ENCODE measurements at places on chromosomes 5 and 9. TPM values are rescaled to one million over a fixed set of nuclear protein-coding genes. Genes with fewer than 3 reads are reported as not detected.

Gene EQTN
- not detected for polyA plus RNA-seq

Gene KCNN2
- polyA plus RNA-seq: not detected

Gene NEURL1B
- polyA plus RNA-seq: not detected

Gene GPR151
- polyA plus RNA-seq: not detected

DNA sequence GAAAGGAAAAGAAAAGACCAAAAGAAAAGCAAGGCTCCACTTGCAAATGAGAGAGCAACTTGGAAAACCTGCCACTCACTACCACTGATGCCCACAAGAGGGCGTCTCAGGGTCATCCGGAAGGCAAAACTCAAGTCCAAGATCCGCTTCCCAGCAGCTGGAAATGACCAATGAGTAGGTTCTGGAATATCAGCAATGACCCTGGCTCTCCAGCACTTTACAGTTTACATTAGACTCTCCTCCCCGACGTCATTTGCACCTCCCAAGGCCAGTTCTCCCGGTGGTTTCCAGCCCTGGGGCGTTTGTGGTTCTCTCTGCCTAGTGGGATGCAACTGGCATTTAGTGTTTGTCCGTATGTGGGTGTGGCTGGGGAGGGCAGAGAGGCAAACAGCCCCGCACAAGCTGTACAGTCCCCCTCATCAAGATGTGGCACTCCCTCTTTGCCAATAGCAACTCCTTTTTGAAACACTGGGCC lies 193.8 kb upstream of the ZNF618 start:
- DNase-seq: no peak

- DNase-seq: peak; percentile 19
Observed at GRCh38 chr5:73564675-73565074, 764 bp downstream of the ANKRA2 start.

- DNase-seq: no peak
Observed at GRCh38 chr5:16936150-16936988, at the start of gene MYO10. Gene MYO10 (minus strand): TSS chr5:16936288. CDS start chr5:16935808, 480 bp downstream.

DNA sequence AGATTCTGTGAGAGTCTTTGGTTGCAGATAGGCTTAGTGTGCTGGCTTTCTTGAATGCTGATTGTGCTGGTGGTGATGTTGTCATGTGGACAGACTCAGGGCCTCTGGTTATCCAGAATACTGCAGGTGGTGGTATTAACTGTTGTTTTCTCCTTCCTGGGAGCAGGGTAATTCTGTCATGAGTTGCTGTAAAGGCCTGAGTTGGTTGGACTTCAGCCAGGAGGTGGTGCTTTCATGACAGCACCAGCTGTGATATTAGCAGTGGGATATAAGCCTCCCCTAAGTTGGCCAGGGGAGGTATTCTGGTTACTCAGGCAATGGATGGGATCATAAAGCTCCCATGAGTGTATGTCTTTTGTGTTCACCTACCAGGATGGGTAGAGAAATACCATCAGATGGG lies 16.4 kb upstream of the RNF180 start:
- DNase-seq: no peak

- DNase-seq: peak; percentile 37
Observed at GRCh38 chr9:88179062-88179521, 40.8 kb upstream of the SPATA31C2 start.

GRCh38 chr5:179805529-179806249 lies 977 bp downstream of the MGAT4B start:
- no peak for DNase-seq

DNA sequence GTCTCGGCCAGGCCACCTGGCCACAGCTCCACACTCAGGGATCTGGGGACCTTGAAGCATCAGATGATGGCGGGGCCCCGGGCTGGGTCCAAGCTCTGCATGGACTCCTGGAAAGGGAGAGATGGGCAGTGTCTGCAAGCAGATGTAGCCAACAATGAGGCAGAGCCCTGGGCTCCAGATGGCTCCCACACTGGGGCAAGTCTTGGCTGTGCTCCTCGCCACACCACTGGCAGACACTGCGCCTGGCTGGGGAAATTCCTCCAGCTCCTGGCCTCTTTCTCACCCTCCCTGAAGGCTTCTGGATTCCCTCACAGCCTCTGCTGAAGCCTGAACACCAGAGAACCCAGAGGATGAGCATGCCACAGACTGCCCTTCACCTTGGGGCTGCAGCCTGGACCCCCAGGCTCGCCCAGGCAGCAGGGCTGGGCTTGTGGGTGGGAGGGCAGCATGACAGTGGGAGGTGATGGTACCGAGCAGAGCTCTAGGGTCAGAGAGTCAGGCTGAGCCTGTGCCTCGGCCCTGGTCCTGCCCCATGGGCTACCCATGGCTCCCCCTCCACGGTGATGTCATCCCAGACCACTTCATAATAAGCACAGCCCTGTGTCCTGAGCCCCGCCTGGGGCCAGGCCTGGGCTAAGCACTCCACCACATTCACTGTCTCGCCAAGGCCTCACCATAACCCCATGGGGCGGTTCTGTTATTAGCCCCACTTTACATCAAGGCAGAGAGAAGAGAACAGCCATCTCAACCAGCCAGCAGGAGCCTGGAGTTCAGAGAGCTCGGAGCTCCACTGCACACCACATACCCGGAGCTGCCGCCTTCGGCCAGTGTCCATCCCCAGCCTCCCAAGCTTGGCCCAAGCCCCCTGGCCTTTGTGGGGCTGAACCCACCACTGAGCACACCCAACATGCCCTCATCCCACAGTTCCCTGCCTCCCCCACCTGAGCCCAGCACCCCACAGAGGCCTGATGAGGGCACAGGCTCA lies 62.2 kb upstream of the ADAMTS2 start:
- no peak for DNase-seq

All from CD8-positive, alpha-beta memory T cell (primary cell).